Activated T-helper 1 cell treated with Interleukin-2 at 50 U/mL for 16 hours (primary cell): ENCODE measurements at places on chromosomes 6 and 20.

DNA sequence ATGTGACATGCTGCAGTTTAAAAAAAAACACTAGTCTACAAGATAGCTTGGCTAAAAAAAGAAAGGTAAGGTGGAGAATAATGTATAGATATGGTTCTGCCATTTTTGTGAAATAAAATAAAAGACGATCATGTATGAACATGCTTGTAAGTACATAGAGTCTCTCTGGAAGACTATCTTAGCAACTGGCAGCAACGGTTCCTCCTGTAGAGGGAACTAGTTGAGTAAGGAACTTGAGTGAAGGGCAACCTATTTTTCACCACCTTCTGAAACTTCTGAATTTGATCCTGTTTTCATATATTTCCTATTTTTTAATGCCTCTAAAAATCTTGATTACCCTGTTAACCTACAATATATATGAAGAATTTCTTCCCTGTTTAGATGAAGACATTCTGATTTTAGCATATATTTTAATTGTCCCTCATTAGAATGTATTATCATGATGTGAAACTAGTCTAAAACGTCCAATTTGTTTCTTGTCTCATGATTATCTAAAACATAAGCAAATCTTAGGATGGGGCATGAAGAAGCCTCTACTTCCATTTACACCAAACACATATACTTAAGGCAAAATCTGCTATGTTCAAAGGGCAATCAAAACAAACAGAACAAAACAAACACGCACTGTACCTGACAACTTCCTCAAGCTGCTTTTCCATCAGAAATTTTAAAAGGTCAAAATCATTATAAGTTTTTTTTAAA lies 202.5 kb downstream of the ISM1 start:
- DNase-seq: no peak

- DNase-seq: no peak
Observed at GRCh38 chr6:161215193-161215592, 58.7 kb downstream of the AGPAT4 start.

DNA sequence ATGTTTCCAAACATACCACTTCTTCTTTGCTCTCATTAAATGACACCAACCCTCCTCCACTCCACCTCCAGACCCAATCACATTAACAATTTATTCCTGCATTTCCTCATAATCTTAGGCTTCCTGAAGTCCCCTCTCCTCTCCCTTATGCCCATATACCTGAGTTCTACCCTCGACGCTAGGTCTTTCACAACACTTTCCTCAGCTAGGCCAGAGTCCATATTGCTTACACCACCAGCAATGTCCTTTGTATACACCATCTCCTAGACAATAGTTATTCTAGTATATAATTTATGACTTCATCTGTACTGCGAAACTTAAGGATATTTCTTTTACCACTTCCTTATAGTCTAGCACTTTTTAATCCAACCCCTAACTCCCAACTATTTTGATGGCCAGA lies 47.7 kb downstream of the SIM1 start:
- no peak for DNase-seq

DNA sequence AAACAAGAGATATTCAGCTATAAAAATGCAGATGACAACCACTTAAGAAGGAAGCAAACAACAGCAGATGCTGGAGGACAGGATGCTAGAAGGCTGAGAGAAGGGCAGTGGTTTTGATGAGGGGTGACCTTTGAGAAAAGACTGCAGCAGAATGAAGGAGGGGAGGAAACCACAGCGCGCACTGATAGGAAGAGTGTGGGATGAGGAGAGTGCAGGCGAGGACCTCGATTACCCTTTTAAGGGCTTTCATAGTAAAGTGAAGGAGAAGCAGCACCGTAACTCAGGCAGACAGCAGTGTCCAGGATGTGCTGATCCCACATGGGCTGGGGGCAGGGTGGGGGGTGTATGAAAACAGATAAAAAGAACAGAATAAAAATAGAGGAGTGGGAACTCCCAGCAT lies 19.2 kb downstream of the ZBTB2 start:
- no peak for DNase-seq

- no peak for DNase-seq
Observed at GRCh38 chr6:43935921-43936439, 166.0 kb downstream of the VEGFA start.

GRCh38 chr6:109486068-109486467 lies 3.0 kb upstream of the ZBTB24 start:
- DNase-seq: no peak

GRCh38 chr6:168117942-168118341 lies 38.9 kb upstream of the FRMD1 start:
- DNase-seq: no peak

GRCh38 chr6:113102761-113103160 lies 754.4 kb upstream of the MARCKS start:
- no peak for DNase-seq

DNA sequence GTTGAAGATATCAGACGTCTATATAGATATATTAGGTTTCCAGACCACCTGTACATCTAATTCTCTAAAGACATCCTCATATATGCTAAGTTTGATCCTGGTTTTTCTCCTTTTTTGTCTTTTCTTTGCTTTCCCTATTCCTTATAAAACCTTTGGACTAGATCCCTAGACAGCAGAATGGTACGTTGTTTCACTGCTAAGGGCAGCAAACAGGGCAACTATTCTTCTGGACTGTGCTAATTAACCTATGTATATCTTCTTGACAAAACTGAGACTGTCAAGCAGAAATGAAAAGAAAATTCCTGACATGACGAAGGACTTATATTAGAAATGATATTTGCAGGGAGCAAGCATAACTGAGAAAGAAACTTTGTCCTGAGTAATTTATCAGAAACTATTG lies 19.1 kb downstream of the ME1 start:
- DNase-seq: no peak

GRCh38 chr20:32845786-32846185 lies 12.9 kb upstream of the EFCAB8 start:
- no peak for DNase-seq

DNA sequence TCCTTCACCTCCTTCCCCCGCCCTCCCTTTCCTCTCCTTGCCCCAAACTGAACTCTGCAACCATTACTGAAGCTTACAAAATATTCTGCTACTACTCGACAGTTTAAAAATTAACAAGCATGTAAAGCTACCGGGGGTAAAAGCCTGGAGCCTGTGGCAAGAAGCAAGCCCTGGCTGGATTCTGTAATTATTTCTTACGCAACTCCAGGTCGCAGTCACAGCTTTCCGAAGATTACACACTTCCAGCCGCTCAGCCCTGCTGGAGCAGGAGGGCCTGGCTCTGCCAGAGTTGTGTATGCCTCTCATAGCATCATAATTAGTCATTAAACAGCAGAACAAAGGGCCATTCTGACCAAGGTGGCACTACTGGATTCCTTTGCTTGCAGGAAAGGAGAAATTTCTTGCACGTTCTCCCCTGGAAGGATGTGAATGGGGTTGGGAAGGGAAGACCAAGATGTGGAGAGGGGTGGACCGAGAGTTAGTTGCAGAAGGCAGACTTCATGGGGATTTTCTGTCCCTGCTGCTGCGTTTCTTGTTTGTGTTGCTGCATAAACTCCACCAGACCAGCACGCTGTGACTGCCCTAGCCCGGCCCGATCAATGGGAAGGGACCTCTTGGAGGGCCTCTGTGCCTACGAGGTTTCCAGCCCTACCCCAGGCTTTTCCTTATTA lies 23.6 kb downstream of the FOXQ1 start:
- no peak for DNase-seq

- no peak for DNase-seq
Observed at GRCh38 chr6:150494241-150494640, 105.4 kb upstream of the PLEKHG1 start.

DNA sequence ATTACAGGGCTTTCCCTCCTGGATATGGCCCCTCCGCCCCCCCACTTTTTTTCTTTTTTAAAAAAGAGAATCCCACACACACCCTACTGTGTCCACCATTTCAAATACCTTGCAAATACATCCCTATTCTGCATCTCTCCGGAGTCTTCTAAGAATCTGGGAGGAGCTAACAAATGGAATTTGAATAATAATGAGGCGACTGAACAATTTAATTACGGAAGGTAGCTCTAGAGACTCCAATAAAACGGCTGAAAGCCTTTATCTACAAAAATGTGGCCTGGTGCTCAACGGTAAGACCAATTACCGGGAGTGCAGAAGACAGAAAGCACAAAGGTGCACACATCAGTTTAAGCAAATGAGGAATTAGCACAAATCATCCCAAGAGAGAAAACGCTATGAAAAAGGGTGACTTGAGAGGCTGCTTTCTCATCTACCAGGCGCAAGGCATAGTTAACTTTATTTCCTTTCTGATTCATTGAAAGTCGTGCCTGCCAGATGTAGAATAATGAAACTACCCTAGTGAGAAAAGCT lies 1.8 kb downstream of the RRAGD start:
- no peak for DNase-seq

DNA sequence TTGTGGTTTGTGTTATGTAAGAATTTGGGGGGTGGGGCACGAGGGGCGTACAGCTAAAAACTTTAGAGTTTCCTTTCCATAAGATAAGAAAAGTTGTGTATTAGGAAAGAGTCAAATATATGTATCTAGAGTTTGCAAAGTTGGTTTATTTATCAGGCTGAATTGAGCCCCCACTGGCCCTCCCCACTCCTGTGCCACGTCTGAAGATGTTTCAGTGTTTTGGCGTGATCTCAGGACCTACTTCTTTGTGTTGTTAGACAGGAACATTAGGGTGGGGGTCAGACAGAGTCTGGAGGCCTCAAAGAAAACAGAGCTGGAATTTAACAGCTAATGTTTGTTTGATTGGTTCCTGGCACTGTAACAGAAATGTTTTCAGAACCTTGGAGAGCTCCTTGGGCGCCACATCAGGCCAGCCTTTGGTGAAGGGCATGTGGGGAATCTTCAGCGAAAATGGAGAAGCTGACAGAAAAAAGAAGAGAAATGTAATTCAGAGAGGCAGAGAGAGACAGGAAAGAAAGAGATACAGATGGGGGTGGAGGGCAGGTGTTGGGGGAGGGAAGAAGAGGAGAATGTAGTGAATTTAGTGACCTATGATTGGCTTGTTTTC lies 674 bp downstream of the NRSN1 start:
- DNase-seq: no peak

GRCh38 chr6:137740091-137740755 lies 126.8 kb upstream of the TNFAIP3 start:
- DNase-seq: no peak

DNA sequence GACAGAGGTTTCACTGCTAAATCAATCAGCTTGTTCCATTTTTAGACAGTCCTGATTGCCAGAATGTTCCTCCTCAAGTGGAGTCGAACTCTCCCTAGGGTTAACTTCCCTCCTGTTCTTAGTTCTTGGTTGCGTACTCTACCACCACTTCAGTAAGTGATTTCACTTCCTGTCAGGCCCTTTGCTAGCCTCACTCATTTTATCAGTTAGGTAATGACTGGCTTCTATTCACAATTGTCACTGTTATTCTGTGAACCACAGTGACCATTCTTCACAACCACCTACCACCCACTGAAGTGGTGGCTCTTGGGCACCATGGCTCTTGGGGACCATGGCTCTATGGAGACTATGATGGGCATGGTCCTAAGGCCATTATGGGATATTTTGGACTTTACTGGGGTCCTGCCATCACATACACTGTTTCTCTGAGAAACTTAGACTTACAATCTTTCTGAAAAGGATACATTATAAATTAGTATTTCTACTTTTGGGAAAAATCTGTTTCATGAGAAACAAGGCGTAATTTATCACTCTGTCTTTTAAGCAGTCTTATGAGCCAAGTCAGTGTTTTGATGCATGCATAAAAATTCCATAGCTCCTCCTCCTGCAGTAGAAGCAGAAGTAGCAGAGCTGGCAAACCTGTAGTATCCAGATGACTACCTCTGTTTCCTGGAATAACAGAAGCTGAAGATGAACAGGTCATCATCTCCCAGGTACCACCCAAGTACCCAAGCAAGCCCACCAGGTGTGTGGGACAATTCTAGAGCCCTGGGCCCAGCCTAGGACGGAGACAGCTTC lies 66.3 kb downstream of the ATXN1 start:
- DNase-seq: no peak

GRCh38 chr6:5995658-5995948 lies 11.1 kb downstream of the NRN1 start:
- DNase-seq: no peak

DNA sequence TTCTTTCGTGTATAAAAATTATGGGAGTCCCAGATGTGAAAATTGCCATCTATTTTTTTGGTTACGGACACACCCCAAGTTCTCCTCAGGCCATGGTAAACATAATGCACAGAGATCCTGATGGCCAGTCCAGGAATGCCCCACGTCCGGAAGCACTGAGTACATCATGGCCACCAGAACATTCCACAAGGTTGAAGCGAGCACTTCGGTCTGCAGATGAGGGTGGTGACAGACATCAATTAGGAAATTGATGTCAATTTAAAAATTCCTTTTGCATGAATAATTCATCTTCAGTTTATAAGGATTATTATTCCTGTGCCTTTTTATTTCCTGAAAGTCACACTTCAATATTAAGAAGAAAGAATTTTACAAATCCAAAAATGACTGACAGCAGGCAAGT lies 13.2 kb upstream of the EXOC2 start:
- DNase-seq: no peak

GRCh38 chr6:140271759-140272377 lies 897.4 kb upstream of the CITED2 start:
- no peak for DNase-seq

DNA sequence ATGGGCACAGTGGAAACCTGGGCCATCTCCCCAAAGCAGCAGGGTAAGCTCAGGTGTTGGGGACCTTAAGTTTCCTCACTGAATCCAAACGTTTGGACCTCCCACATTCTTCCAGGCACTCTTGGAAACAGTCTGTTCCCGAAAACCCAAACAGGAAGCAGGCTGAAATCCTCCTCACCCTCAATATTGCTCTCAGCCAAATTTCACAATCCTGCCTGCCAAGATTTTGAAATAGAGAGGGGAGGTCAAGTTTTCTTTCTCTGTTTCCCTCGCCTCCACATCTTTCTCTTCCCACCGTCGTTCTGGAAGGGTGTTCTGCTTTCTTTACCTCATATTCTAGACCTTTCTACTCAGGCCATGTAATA lies 392.0 kb upstream of the SASH1 start:
- DNase-seq: no peak

- DNase-seq: no peak
Observed at GRCh38 chr6:49110916-49111315, 352.1 kb downstream of the MMUT start.

DNA sequence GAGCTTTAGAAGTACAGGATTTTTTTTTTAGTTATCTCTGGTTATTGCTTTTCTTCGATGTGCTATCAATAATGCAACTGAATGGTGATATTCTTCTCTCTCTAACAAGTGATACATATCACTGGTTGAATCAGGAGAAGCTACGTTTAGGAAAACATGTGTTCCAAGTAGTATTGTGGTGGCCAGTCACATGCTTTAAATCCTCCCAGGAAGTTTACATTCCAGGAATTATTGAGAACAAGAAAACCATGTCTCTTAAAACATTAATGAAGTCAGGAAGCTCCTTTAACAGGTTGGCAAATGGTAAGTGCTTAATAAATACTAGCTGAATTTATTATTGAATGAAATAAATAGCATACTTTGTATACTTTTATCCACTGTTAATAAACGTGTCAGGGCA lies 371.1 kb downstream of the BCKDHB start:
- DNase-seq: no peak

- no peak for DNase-seq
Observed at GRCh38 chr6:157380458-157380778, 572 bp upstream of the ZDHHC14 start.

GRCh38 chr6:14817074-14817473 lies 428.8 kb upstream of the JARID2 start:
- no peak for DNase-seq
